ENCODE measurements at places on chromosomes 16 and 17. TPM values are rescaled to one million over a fixed set of nuclear protein-coding genes. Genes with fewer than 3 reads are reported as not detected.

Gene BICDL2
- under 0.01 TPM for total RNA-seq

Gene SKAP1
- not detected for total RNA-seq

Gene MT1M
- 0.74 TPM for total RNA-seq

Gene MYO1D
- 30.2 TPM for total RNA-seq

Gene PYDC1
- total RNA-seq, result not detected

Gene TOP2A
- total RNA-seq, result 11.4 TPM

Gene SLC7A6OS
- 12.9 TPM for total RNA-seq

Gene RGS9
- 2.8 TPM for total RNA-seq

Gene DHRS7C
- not detected for total RNA-seq

Gene CAMKK1
- total RNA-seq, result 5.1 TPM

Gene TSNAXIP1
- total RNA-seq, result 1.2 TPM

Gene NQO1
- 816 TPM for total RNA-seq

Gene CCL8
- 8.8 TPM for total RNA-seq

Gene OR3A3
- total RNA-seq, result not detected

Gene TERB1
- 0.09 TPM for total RNA-seq

Gene LDAF1
- total RNA-seq, result 83.8 TPM

Gene EDC4
- 43.6 TPM for total RNA-seq

Gene HAS3
- total RNA-seq, result 2.4 TPM

Gene GNG13
- total RNA-seq, result not detected

Gene CCDC43
- 43.2 TPM for total RNA-seq

Gene CEMP1
- total RNA-seq, result not detected

Gene PIRT
- total RNA-seq, result not detected

Gene MAP2K3
- 8.8 TPM for total RNA-seq

Gene NFATC2IP
- 12.8 TPM for total RNA-seq

Gene KIF19
- under 0.01 TPM for total RNA-seq

Gene NPIPA3
- total RNA-seq, result 0.57 TPM

Gene G6PC1
- total RNA-seq, result not detected
